Activated CD4-positive, alpha-beta T cell treated with anti-CD3 and anti-CD28 coated beads for 1 hour (primary cell): ENCODE measurements at places on chromosomes 16 and 17.

GRCh38 chr16:48101069-48101674 is 54.6 kb downstream of the ABCC12 start:
- no peak for DNase-seq

DNA sequence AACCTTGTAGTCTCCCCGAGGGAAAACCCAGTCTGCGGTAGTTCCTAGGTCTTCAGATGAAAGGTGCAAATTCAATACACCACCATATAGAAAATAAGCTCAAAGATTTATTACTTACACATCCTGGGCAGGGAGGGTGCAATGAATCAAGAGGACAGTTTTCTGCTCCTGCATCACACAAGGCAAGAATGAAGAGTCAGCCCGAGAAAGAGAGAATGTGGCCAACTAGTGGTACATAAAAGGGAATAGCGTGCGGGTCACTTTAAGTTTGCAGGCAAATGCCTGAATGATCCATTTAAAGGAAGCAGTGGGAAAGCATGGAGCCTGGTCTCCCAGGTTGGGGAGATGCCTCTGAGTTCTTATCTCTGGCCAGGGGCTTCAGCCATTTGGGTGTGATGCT is 403.4 kb downstream of the GRIN2A start:
- DNase-seq: no peak

DNA sequence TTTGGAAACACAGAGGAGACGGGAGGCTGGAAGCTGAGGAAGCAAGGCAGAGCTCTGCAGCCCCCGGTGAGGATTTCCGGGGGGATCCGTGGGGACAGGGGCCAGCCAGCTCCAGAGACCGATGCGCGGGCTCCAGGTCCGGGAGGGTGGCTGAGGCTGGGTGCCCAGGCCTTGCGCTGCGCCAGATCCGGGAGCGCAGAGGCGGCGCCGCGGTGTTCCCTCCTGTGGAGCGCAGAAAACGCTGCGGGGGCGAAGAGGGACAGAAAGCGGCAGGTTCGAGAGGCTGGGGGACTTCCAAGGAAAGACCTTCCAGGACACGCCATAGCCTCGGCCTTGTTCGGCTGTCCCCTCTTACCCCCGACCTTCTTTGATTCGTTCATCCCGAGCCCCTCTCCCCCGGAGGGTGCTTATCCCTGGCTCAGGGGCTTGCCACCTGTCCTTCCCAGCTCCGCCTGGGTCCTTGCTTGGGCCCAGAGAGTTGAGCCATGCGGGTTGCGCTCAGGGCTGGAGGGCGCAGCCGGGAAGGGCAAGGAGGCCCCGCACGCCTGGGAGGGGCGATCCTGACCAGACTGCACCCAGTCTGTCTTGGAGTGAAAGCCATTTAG is 697 bp upstream of the SHISA9 start:
- no peak for DNase-seq

- no peak for DNase-seq
Observed at GRCh38 chr17:46963571-46963970, 15.5 kb downstream of the RPRML start.

GRCh38 chr16:75477680-75478473 is 13.4 kb upstream of the TMEM170A start:
- DNase-seq: no peak

GRCh38 chr16:57639172-57639887 is 10.9 kb downstream of the ADGRG1 start:
- no peak for DNase-seq

DNA sequence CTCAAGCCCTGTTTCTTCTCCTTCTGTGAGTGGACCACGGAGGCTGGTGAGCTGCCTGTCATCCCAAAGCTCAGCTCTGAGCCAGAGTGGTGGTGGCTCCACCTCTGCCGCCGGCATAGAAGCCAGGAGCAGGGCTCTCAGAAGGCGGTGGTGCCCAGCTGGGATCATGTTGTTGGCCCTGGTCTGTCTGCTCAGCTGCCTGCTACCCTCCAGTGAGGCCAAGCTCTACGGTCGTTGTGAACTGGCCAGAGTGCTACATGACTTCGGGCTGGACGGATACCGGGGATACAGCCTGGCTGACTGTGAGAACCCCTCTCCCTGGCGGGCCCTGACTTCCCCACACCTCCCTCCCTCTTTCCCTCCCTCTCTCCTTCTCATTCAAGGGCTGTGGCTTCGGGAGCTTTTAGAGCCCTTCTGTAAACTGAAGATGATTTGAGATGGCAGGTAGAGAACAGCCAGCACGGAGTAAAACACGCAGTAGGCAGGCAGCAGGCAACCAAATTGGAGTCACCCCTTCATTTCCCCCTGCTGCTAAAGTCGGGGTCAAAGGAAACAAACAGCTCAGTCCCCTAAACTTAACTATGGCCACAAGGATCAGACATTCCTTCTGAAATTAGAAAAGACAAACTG is 3.9 kb downstream of the SPACA3 start:
- no peak for DNase-seq
